ENCODE measurements at places on chromosomes 5 and 9. TPM values are rescaled to one million over a fixed set of nuclear protein-coding genes. Genes with fewer than 3 reads are reported as not detected.

TJP2 gene
- polyA plus RNA-seq = 63.9 TPM

ANKRD34B gene
- polyA plus RNA-seq = not detected

NKD2 gene
- polyA plus RNA-seq = 4.2 TPM

STK32A gene
- 0.04 TPM for polyA plus RNA-seq

Data from esophagus (tissue), 2 donors.